GM04504 (cell line): ENCODE measurements at places on chromosomes 4 and X.

DNA sequence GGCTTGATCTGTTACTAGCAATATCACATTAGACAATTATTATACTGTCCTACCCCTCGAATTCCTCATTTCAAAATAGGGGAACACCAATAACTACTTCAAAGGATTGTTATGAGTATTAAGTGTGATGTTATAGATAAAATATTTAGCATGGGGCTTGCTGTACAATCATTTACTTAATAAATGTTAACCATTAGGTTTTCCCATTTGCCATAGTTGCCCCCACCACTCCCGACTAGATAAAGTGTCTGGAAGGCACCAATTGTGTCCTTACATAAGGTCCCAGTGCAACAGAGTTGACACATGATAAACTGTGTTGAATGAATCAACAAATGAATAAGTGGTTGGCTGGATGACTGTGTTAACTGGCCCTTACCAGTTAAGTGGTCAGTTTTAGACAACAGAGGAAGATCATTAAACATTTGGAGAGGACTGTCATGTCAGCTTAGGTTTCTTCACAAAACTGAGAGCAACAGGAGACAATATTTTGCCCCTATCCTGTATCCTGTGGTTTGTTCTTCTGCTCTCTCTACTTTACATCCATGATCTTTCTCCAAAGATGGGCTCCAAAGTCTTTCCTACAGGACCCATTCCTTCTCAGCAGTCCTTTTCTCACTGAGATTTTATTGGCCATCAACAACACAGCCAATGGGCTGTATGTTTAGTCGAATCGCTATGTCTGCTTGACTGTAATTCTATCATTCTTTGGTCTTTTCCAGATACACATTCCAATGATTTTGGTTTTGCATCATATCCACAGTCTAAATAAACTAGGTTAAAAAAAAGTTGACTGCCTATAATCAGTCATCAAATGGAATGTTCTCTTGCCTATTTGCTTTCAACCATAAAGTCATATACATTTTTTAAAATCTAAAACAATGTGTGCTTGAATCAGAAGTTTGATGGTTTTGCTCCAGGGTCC lies 74.4 kb downstream of the RNF150 start:
- no peak for DNase-seq

DNA sequence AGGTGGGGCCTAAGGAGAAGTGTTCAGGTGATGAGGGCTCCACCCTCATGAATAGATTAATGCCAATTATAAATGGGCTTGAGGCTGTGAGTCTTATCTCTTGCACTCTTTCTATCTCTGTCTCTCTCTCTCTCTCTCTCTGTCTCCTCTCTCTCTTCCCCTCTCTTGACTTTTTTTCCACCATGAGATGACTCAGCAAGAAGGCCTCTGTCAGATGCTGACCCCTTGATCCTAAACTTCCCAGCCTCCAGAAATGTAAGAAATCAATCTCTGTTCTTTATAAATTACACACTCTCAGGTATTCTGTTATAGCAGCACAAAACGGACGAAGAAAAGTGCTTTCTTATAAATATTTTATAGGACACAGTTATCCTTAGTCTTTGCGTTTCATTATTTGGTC lies 184.9 kb upstream of the PCDH7 start:
- DNase-seq, result no peak

GRCh38 chr4:84258905-84259830 lies 239.9 kb downstream of the NKX6-1 start:
- DNase-seq, result no peak

GRCh38 chr4:180669680-180670079 lies 1573.5 kb upstream of the TENM3 start:
- DNase-seq, result no peak

DNA sequence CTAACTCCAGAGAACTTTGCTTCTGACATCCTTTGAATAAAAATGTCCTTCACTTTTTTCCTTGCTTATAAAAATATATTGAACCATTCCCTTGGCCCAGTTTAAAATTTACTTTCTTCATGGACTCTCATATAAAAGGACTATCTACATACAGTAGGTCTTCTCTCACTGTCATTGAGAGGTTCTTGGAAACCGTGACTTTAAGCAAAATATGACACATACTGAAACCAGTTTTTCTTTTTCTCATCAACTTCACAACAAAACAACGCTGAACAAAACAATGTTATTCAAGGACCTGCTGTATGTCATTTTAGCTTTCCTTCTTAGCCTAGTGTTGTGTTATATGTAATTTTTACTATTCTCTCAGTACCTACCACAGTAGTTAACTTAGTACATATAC lies 496.8 kb downstream of the CENPC start:
- no peak for DNase-seq

DNA sequence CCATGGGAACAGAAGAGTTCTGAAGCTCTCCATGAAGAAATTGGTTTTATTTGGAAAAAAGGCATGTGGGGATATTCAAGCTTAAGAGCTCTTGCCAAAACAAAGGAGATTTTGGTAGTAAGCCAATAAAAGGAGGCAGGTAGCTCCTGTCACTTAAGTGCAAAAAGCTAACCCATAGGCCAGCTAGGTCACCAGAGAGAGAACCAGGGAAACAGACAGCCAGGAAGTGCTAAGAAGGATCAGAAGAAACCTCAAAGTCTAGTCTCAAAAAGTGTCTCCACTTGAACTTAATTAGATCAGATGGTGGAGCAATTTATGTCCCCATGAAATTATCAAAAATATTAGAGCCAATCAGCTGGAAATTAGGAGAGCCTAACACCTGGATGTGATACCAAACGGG lies 49.2 kb downstream of the CD40LG start:
- no peak for DNase-seq

DNA sequence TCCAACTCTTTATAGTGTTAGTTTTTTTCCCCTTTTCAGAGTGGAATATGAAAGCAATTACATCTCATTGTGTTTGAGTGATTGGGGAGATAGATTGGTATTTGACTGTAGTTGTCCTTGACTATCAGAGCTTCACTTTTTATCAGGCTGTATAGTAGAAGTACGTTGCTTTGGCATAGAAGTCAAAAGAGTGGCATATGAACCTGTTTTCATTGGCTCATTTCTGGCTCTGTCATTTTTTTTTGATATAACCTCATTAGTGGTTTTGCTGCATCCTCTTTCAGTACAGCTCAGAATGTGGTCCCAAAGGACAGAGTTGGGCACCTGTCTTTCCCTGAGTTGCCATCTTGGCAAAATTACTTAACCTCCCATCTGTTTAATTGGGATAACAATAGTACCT lies 1.4 kb downstream of the TMA16 start:
- no peak for DNase-seq

- no peak for DNase-seq
These were observed 4.9 kb downstream of the CFAP99 start for GRCh38 chr4:2423695-2424094.

DNA sequence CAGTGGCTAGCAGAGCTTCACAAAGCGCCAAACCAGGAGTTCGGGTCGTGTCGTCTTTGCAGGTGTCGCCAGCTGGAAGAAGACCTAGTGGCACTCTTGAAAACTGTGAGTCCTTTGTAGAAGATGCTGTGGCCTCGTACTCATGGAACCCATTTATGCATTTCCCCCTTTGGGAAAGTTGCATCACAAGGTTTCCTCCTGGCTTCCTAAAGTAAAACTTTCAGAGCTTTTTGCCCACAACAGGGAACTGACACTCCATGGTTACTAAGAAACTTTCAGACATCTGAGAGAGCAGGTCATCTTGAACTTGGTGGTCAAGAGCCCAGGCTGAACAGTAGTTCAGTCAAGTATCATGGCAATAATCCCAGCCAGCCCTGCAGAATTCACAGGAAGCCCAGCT lies 15.9 kb upstream of the NOCT start:
- DNase-seq, result no peak

- no peak for DNase-seq
These were observed 57.0 kb upstream of the GIMD1 start for GRCh38 chr4:106425576-106425975.

DNA sequence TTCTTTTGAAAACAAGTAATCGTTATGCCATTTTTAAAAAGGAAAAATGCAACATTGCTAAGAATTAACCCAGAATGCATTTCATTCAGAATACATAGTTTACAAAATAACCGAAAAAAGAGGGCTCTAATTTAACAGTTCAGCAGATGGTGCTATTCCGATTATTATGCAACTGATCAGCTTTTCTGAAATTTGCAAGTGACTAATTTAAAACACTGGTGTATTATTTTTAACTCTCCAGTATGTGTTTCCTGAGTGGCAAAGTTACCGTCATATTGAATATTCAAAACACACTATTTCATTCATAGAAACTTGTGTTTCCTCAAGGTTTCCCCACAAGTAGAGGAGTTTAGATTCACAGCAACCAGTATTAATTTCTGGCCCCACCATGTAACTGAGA lies 21.1 kb downstream of the ZBTB49 start:
- no peak for DNase-seq

DNA sequence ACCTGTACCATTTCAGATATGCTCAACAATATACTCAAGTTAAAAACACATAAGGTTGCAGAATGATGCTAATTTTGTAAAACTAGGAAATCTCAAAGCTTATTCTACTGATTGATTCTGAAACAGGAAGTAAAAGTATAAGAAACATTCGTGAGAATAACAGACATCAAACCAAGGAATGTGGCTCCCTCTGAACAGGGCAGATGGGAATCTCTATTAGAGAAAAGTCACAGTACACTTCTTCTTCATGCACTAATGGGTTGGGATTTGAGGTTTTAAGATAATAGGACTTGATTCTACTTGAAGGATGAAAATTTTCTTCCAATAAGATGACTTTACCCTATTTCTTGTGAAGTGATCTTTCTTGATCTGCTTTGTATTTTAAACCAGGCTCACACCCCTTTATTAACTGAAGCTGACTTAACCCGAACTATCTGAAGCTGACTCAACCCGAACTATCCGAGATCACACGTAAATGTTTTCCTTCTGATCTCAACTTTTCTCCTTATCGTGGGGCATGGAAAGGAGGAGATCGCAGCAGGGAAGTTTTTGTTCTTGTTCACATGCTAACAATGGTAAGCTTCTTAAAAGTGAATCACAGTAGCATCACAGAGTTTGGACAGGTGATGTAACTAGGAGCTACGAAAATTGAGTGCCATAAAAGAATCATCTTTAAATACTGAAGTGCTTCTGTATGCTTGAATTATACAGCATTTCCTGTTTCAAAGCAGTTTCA lies 363.1 kb upstream of the ZFP42 start:
- no peak for DNase-seq

DNA sequence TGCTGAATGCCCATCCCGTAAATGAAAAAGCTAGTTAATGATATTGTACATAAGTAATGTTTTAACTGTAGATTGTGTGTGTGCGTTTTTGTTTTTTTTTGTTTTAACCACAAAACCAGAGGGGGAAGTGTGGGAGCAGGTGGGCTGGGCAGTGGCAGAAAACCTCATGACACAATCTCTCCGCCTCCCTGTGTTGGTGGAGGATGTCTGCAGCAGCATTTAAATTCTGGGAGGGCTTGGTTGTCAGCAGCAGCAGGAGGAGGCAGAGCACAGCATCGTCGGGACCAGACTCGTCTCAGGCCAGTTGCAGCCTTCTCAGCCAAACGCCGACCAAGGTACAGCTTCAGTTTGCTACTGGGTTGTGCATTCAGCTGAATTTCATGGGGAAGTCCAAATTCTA lies at the start of gene SPP1:
TSS of gene SPP1 (plus strand) at position 249 of the 400 bp plus-strand sequence. CDS start 1,182 bp downstream, outside the sequence.
- no peak for DNase-seq

GRCh38 chrX:39462835-39463234 lies 634.9 kb downstream of the BCOR start:
- no peak for DNase-seq

GRCh38 chr4:7529368-7530080 lies 94.8 kb upstream of the PSAPL1 start:
- DNase-seq, result no peak

DNA sequence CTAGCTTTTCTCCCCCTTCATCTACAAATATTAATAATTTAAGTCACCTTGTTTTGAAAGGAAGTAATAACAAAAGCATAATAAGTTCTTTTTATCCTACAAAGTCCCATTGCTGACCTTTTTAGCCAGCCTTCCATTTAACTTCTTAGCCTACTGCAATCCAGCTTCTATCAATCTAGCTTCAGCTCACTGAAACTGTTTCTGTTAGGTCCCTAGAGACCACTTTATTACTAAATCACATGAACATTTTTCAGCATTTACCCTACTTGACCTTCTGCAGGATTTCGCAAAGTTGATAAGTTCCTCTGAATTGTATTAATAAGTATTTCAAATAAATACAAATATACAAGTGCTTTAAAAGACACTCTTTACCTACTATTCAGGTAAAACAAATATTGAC lies 186.5 kb downstream of the ANTXR2 start:
- DNase-seq, result no peak

DNA sequence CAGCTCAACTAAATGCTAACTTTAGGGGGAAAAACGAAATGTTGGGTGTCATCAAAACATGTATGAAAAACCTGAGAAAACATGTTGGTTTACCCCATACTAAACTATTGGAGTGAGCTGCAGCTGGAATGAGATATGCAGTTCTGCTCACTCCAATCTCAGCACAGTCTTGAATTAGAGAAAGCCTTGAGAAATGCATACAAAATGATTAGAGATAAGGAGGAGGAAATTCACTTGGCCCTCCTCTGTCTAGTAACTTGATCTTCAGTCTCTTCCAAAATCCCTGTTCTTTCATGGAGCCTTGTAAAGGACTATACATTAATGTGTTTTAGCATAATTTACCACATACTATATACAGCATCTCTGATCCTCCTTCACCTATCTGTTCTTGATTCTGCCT lies 3.2 kb upstream of the LRCH2 start:
- DNase-seq, result no peak

- DNase-seq, result no peak
These were observed 355.7 kb upstream of the GNPDA2 start for GRCh38 chr4:45082101-45082500.

- no peak for DNase-seq
These were observed 74.7 kb downstream of the LPAR4 start for GRCh38 chrX:78822157-78822690.

- DNase-seq, result peak; percentile 76
These were observed 28.3 kb upstream of the CFAP299 start for GRCh38 chr4:80307183-80307735.

- DNase-seq, result no peak
These were observed 77.6 kb upstream of the PCDH7 start for GRCh38 chr4:30642567-30642966.

GRCh38 chr4:6900181-6900812 lies 9.3 kb upstream of the TBC1D14 start:
- DNase-seq, result no peak

DNA sequence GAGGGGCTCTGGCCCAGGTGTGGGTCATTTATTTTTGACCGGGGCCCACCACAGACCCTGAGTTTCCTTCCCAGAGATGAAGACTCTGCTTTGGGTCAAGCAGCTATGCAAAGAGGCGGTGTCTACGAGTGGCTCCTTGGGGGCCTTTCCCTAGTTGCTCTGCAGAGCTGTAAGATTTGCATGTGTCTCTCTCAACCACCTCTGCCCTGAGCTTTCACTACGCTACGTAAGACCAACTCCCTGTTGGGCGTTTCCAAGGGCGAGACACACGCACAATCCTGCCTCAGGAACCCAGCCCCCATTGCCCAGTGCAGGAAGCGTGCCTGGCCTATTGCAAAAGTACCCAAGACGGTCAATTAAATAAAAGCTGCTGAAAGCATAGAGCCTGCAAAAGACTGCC lies 10.0 kb upstream of the ANOS1 start:
- no peak for DNase-seq

- no peak for DNase-seq
These were observed 14.9 kb upstream of the MORC4 start for GRCh38 chrX:107014936-107015335.

GRCh38 chr4:187470061-187470460 lies 525.5 kb upstream of the ZFP42 start:
- no peak for DNase-seq

- no peak for DNase-seq
These were observed 418.5 kb upstream of the HS3ST1 start for GRCh38 chr4:11847167-11847566.

- DNase-seq, result no peak
These were observed 582.6 kb upstream of the ACTRT1 start for GRCh38 chrX:128634754-128635153.
